ENCODE measurements at places on chromosomes 2 and 18.

DNA sequence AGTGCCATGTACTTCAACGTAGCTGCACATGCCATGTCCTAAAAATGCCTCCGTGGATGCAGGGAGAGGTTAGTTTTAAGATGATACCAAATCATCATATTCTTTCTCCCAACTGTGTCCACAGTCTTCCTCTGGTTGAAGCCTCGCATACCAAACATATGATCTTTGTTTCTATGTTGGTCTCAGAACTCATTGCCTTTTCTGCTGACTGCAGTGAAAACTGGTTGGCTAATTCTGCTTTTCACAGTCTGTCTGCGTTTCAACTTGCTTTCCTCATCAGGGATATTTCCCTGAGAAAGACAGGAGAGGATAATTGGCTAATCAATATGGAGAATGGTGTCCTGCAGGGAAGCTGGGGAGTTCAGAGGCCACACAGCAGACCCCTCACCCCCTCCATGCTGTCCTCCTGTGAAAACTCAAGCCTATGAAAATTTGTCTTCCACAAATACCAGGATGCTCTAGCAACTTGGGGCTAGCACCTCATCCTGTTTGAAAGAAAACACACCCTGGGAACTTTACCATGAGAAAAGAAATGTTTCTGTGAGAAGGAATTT, 192.2 kb upstream of the PXDN start:
- DNase-seq, result no peak

DNA sequence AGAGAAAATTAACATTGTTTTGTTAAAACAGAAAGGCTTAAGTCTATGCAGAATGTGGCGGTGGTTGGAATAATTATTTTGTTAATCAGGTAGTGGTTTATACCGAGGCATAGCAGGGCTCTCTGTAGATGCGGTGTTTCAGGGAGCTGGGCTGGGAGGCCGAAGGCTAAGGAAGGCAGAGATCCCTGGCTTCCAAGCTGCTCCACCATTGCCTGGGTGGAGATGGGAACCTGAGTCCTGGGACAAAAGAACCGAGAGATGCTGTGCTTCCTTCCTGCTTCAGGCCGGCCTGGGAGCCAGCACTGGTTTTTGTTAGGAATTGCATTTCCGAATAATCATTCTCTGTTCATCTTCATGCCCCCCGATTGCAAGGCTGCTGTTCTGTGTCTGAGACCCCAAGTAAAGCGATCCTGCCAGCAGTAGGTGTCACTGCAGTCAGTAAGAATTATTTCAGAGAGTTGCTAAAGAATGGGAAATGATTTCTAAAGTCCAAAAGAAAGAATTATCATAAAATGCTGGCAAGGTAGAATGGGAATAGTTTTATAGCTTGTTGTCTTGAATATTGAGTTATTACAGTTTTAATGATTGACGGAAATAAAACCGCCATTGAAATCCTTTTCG, 824.9 kb downstream of the GALR1 start:
- no peak for DNase-seq

DNA sequence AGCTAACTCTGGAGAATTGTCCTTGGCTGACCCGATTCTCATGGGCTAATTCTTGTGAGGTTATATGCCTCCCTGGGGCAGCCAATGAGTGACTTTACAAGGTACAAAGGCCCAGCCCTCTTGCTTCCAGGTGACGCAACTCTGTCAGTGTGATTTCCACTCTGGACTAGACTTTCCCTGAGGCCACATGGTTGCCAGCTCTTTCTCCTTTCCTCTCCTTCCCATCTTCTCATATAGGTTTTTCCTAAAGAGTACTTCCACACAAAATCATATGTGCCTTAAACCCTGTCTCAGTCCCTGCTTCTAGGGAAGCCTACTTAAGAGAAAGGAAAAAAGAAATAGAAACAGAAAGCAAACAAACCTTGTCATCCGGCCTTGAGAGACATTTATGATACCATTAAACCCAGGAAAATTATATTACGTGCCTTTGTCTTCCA, 226.2 kb upstream of the ZSWIM2 start:
- DNase-seq, result no peak

DNA sequence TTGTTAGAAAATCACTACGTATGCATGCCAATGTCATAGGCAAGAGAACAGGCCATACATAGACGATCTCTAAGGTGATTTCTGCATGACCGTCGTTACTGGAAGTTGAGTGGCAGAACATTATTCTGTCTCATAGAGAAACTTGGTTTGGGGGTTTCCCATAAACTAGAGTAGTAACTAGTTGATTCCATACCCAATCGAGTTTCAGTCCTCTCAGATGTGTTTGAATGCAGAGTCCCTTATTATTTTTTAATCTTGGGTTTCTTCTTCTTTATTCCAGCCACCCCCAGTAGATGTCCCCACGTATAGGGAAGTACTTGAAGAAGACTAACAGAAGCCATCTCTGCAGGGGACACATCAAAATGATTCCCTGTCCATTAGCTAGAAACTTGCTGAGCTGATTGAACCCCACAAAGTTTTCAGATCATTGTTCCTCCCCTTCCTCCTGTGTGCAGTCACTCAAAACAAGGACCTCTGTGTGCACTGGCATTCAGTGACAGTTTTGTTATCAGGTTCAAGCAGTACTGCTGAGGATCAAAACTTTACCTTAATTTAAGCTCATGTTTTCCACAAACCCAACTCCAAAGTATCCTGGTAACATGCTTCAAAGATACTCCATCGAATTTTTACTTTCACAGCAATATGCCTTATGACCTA, 68.4 kb upstream of the CDCA7 start:
- DNase-seq, result no peak

GRCh38 chr2:11123856-11124759, 31.2 kb upstream of the SLC66A3 start:
- peak; percentile 60 for DNase-seq

DNA sequence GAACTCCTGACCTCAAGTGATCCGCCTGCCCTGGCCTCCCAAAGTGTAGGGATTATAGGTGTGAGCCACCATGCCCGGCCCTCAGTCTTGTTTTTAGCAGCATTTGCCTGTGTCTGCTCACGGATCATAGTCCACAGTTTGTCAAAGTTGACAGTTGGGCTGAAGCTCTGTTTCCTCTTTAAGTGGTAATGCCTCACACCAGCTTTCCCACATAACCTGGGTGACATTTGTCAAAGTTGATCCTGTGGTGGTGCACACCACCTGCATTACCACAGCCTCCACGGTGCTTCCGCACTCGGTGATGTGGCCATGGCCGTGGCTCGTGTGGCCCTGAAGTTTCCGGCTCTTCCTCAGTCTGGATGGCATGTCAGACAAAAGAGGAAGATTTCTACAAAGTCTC, 27.1 kb downstream of the RAB31 start:
- DNase-seq, result no peak

DNA sequence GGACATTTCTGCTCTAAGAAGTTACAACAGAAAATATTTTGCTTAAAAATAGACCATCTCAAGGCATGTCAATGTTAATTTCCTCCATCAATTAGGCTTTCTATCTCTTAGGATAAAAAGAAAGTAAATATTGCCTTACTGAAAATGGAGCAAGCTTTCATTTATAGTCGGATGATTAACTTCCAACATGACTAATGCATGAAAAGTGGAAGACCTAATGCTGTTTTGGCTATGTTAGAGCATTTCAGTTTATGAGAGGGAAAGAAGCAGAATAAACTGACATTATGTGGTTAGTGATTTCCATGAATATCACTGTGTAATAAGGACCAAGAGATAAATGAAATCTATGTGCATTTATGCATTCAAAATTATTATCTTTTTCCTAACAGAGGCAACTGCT, 475.2 kb upstream of the UBE2E3 start:
- no peak for DNase-seq

- DNase-seq, result no peak
These were observed 120.0 kb upstream of the TTN start for GRCh38 chr2:178927173-178927572.

DNA sequence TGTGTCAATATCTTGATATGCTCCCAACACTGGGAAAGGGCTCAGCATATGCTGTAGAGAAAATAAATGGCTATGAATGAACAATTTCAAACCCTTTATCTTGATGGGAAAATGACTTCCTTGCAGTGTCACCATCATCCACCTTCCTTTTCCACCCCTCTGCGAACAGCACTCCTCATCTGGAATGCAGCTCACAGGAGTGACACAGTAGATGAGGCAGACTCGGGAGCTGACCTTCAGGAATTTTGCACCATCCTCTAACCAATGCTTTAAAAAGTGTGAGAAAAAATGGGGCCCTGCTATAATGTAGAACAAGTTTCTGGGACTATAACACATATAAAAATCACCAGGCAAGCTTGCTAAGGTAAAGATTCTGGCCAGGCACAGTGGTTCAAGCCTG, 41.3 kb upstream of the YPEL5 start:
- no peak for DNase-seq

- DNase-seq, result no peak
These were observed 205.5 kb upstream of the SP5 start for GRCh38 chr2:170509452-170510193.
